ENCODE measurements at places on chromosomes 12 and 14.

- DNase-seq, result no peak
Observed at GRCh38 chr12:81573228-81573627, 185.9 kb downstream of the PPFIA2 start.

DNA sequence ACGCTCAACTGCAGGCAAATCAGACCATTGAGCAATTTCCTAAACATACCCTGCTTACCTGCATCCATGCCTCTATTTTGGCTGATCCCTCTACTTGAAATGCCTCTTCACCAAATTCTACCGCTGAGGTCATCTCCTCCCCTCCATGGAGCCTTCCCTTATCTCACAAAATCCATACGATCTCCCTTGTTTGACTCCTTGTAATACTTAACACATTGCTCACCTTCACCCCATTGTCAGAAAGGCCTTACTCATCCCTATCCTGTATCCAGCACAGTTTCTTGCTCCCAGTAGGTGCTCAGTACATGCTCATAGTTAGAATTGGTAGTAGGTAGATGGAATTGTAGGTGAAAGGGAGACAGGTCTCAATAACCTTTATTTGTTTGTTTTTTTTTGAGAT is 5.4 kb downstream of the DDN start:
- DNase-seq, result no peak

- DNase-seq, result no peak
Observed at GRCh38 chr14:38135106-38135867, 72.4 kb upstream of the SSTR1 start.

DNA sequence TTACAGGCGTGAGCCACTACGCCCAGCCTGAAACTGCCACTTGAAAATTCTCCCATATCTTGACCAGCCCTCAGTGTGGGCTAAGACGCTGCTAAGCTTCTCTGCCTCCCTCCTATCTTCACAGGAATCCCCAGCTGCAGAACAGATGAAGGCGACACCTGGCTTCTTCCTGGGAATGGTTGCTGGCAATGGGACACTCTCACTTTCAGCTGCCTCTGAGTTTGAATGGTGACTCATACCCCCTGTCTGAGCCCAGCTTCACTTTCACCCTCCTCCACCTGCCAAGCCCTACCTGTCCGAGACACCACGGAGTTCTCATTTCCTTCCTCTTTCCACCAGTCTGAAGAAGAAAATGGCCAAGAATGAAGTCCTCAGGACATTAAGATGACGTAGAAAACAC is 18.3 kb upstream of the VASH1 start:
- no peak for DNase-seq

DNA sequence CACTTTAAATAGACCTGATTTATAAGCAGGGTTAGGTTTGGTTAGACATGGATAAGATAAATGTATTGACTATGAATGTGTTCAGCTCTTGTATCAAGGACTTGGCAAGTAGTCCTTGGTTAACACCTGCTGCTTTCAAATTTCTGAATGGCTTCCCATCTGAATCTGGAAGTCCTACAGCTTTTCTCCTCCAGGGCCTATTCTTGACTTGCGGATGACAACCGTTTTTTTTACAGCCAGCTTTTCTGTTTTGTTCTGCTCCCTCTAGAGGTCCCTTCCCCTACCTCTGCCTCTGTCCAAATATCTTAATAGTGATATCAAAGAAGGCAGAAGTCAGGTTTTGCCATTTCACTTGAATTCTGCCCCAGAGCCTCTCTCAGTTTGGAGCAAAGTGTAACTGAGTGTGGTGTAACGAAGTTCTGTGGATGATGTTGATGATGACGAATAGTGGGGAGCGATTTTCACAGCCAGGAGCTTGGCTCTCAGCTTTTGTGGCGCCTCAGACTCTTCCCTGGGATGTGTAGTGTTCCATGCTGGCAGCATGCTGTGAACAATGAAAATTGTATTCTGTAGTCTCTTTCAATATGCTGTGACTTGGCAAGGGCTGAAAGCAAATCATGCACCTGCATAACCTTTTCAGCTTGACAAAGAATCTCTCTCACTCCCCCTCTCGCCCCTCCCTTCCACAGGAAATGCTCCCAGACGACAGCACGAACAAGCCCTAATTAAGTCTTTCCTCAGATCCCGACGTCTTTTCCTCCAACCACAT is 5.0 kb upstream of the SLC4A8 start:
- DNase-seq, result no peak

DNA sequence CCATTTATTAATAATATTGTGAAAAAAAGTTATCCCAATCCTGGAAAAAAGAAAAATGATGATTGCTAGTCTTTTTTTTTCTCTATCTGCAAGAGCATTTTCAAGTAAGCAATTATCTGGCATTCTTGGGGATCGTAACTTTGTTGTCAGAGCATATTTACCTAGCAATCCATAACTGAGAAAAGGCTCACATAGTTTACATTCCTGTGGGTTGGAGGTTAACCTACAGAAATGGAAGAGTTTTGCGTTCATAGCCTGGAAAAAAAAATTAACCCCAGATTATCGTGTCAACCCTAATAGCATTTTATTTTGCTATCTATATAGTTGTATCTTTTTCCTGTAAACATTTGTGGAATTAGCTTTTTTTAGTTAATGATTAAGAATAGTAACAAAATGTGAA is 292.3 kb downstream of the DAD1 start:
- DNase-seq, result no peak

Data from WERI-Rb-1 (cell line).